ENCODE measurements at places on chromosomes 16 and 17. TPM values are rescaled to one million over a fixed set of nuclear protein-coding genes. Genes with fewer than 3 reads are reported as not detected.

NOL3 gene
- polyA plus RNA-seq: 0.18 TPM

EPX gene
- not detected for polyA plus RNA-seq

DNA sequence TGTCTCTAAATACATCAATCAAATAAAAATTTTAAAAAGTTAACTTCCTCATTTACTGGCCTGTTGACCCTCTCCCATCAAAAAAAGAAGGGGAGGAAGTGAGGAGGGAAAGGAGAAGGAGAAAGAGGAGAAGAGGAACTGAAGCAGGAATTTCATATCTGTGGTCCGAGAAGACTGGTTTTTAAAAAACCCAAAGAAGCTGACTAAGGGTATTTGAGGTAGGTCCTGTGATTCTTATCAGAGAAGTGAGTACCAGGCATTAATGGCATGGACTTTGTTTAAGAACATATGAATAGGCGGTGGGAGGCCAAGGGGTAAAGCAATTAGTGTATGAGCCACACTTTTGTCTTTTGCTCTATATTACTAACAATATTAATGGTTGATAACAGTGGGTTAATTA, 2.0 kb downstream of the SLC46A1 start:
- H3K36me3 ChIP-seq: no peaks in the 10 kb centered on the region
- no peak for DNase-seq
- no peak overlapping the region for H3K27ac ChIP-seq
- H3K27me3 ChIP-seq: peaks cover 5% of the 10 kb centered on the region
- H3K4me1 ChIP-seq: peaks cover 9% of the 10 kb centered on the region
- H3K4me3 ChIP-seq: peak overlapping the region; percentile 52

DNA sequence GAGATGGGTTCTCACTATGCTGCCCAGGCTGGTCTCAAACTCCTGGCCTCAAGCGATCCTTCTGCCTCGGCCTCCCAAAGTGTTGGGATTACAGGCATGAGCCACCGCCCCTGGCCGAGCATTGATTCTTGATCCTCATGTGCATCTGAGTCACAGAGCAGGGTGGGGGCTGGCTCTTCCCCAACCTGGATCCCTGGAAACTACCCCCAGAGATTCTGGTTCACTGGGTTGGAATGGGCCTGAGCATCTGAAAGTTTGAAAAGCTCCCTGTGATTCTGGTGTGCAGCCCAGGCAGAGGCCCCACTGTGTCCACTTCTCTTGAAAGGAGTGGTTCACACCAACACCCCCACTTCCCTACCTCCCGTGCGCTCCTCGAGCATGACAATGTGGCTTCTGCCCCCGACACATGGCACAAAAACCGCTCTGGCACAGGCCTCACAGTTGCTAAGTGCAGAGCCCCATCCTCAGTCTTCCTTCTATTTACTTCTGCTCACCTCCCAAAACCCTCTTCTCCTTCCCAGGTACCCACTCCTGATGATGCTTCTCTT, 4.6 kb downstream of the QPRT start:
- H3K4me1 ChIP-seq: peaks cover 17% of the 10 kb centered on the region
- H3K27me3 ChIP-seq: no peaks in the 10 kb centered on the region
- no peak for DNase-seq
- H3K4me3 ChIP-seq: no peak overlapping the region
- H3K27ac ChIP-seq: peak overlapping the region; percentile 53
- no peaks in the 10 kb centered on the region for H3K36me3 ChIP-seq

DNA sequence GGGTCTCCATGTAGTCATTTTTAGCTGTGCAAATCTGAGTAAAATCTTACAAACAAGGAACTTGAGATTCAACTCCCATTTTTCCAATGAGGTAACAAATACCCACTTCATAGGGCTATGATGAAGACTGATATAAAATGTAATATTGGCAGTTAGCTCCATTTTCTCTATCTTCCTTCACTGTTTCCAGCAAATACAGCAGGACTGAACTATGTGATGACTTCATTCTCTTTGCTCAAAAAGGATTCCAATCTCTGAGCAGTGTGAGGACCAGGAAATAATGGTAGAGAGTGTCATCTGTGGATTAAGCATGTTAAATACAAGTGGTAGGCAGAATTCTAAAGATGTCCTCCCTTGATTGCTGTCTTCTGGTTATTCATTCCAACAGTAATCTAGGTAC, 18.3 kb downstream of the RND2 start:
- DNase-seq: no peak
- no peak overlapping the region for H3K27ac ChIP-seq
- no peaks in the 10 kb centered on the region for H3K27me3 ChIP-seq
- H3K36me3 ChIP-seq: no peaks in the 10 kb centered on the region
- H3K4me3 ChIP-seq: no peak overlapping the region

DNA sequence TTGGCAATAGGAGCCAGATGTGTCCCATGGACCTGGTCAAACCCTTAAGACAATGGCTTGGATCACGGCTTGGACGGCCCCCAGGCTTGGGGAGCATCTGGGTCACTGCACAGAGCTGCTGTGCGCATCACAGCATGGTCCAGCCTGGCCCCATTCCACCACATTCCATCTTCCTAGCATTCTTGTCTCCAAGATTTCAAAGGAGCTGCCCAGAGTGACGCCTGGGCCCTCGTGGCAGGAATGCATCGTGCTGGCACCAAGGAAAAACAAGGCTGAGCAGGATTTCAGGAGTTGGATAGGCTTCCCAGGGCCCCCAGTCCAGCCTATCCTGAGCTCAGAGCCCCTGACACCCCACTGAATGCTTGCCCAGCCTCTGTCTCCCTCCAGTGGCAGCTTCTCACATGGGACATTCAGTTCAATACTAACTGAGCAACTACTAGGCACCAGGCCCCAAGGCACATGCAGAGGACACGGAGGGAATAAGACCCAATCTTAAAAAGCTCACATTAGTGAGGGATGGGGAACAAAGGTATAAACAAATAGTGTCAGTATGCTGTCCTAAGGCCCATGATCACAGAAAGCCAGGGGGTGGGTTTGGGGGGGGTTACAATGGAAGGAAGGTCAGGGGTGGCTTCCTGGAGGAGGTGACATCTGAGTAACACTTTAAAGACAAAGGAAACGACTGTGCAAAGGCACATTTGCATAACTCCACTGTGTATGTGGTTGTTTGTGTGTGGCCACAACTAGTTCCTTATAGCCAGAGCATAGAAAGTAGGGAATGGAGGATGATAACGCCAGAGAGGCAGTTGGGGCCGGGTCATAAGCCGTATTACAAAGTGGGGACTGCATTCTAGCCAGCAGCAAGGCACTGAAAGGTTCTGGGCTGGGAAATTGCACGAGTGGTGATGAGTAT, 34.1 kb downstream of the TK2 start:
- H3K27me3 ChIP-seq: peaks cover 6% of the 10 kb centered on the region
- H3K4me1 ChIP-seq: peaks cover 61% of the 10 kb centered on the region
- peak overlapping the region; percentile 92 for H3K4me3 ChIP-seq
- H3K27ac ChIP-seq: peak overlapping the region; percentile 100
- no peak for DNase-seq

Data from immature natural killer cell (primary cell).